ENCODE measurements at places on chromosomes 4 and X.

DNA sequence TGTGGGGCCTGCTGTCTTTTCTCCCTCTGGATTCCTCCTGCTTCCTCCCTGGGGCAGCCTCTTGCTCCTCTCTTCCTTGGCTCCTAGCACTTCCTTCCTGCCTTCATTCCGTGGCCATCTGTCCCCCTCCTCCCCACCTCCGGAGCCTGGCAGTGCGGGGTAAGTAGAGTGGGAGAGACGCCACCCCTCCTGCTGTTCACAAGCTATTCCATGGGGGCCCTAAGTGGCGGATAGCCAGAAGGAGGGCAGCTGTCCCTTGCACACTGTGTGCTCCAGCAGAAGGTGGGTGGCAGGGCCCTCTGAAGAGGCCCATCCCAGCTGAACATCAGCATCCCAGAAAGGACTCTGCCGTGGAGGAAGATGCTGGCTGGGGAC, 27.4 kb downstream of the CCNQ start:
- DNase-seq: no peak

DNA sequence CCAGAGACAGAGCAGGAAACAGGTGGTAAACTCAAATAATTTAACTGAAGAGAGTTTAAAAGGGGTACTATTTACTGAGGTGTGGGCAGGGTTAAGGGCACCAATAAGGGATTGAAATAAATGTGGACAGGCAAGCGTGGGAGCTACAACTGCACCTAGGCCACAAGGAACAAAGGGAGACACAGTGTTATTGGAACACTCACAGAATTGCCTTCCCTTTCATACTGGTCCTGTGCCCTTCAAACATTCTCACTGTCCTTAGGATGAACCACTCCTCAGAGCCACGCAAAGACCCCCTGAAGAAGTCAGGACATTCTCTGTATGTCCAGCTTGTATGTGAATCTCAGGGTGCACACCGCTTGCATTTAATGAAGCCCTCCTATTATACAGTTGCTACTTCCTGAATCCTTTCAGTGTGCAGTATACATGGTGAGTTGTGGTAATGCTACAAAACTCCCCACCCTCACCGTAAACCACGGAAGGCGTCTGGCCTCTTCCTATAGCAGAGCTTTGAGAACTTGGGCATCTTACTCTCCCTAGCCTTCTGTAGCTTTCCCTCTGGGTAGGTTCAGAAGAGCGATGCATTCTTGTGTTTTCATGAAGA, 9.6 kb upstream of the MRPL1 start:
- peak; percentile 56 for DNase-seq

DNA sequence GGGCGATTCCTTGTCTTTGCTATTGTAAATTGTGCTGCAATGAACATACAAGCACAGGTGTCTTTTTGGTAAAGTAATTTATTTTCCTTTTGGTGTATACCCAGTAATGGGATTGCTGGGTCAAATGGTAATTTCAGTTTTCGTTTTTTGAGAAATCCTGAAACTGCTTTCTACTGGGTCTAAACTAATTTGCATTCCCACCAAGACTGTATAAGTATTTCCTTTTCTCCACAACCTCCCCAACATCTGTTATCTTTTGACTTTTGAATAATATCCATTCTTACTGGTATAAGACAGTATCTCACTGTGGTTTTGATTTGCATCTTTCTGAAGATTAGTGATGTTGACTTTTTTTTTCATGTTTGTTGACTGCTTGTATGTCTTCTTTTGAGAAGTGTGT, 2506.0 kb downstream of the PCDH7 start:
- DNase-seq: no peak

GRCh38 chrX:107713203-107713542, 62.4 kb downstream of the TSC22D3 start:
- peak; percentile 16 for DNase-seq

DNA sequence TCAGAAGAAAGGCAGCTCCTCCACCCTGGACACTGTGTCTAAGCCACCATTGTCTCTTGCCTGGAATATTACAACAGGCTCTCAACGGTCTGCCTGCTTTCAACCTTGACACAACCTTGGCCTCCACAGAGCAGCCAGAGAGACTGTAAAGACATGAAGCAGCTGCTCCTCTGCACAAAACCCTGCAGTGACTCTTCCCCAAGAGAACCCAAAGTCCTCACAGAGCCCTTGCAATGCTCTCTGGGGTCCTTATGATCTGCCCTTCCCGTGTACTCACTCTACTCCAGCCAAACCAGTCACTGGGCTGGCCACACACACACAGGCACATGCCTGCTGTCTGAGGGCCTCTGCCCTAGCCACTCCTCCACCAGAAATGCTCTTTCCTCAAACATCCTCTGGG, 75.9 kb upstream of the CPEB2 start:
- DNase-seq: no peak

DNA sequence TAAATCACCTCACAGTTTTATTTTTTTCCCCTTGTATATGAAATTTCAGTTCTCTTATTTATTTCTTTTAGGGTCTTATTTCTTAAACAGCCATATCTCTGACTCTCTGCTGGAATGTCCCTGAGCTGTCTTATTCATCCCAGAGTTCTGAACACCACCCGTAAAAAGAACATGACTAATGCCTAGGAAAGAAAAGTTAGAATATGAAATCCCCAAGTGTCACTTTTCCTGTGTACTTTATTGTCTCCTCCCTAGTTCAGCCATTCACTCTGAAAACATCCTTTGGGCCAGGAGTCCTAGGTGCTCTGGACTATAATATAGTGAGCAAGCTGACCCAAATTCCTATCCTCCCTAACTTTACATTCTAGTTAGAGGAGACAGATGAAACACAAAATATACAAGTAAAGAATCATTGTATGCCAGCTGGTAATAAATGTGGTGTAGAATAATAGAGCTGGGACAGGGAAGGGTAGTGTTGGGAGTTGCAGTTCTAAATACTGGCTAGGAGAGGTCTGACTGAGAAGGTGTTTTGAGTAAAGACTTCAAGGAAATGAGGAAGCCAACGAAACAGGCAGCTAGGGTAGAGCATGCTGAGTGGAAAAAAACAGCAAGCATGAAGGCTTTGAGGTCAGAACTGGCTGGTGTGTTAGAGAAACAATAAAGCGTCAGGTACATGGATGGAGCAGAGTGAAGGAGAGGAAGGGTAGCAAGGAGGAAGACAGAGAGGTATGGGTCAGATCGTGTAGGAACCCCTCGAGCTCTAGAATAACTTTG, 40.6 kb upstream of the FTHL17 start:
- no peak for DNase-seq

DNA sequence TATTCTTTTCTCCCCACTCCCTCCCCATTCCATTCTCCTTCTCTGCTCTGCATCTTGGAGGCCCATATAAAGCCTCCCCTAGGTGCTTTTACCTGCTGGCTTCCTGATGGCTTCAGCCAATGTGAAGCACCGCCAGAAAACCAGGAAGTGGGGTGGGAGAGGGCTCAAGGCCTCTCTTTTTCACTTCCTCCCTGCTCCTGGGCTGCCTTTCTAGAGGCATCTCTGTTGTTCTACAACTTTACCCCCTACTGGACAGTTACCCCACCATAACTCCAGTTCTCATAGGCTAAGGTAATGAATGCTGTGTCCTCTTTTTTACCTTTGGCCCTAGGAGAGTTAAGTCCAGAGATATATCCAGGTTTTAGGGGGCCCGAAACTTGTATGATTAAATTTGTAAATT, 62.4 kb upstream of the PPARGC1A start:
- DNase-seq: no peak

GRCh38 chr4:176271749-176272148, 2.7 kb upstream of the ASB5 start:
- DNase-seq: no peak

DNA sequence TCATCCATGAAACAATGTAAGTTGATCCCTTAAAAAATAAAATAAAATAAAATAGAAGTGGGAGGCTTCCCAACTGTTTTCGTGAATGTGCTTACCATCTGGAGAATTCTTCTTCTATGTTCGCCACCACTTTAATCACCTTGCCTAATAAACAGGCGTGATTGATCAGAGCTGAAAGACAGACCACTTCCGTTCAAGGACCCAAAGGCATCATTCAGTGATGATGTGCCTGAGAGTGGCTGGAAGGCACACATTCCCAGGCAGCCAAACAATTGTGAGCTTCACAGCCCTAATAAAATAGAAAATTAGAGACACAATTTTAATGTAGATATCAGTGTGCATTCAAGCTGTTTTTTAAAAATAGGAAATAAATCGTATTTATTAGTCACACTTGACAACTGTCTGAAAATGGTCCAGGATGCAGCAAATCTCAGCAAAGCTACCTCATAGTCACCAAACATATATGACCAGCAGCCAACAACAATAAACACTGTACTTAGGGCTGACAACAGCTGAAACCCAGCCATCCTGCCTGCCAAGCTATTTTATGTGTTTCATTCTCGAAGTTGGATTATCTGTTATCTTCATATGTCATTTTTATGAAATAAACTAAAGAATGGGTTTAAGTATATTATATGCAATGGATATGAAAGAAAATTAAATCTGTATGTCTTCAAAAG, 163.2 kb upstream of the FAM9B start:
- no peak for DNase-seq

GRCh38 chr4:184668511-184669114, 19.1 kb downstream of the PRIMPOL start:
- DNase-seq: no peak
